ENCODE measurements at places on chromosomes 1 and 21.
A peak's percentile ranks its signal among the peaks of the same experiment; 100 is the strongest.

DNA sequence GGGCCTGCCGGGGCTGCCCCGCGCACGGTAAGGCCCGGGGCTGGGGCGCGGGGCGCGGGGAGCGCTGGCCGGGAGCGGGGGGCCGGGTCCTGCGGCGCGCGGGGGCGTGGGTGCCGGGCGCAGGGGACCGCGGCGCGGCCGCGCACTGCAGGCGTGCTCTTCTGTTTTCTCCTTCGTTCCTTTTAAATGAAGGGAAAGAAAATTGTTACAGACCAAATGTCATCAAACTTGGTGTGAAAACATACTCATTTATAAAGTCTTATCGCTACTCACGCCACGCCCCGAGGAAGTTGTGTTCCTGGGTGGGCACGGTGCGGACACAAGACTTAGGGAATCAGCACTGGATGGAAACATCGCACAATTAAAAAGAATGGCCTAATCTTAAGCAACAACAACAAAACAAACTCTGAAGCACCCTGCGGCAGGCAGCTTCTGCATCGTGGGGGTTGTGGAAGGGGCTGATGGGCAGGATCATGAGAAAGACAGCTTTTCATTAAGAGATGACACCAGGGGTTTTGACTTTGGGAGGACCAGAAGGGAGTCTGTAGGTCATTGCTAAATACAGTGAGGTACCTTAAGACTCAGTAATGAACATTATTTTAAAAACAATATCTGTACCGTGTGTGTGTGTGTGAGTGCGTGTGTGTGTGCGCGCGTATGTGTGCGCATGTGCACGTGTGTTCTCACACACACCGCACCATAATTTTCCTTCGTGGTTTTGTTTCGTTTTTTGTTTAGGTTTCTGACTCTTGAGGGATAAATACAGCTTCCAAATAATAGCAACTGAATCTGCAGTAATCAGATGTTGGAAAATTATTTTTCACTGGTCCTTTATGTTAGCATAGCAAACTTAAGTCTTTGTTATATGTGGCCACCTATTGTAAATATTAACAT lies 548 bp downstream of the B3GALT5 start:
- DNase-seq: no peak

- DNase-seq: no peak
These were observed 9.3 kb upstream of the PI4KB start for GRCh38 chr1:151336556-151336955.

GRCh38 chr1:25805863-25806225 lies 5.9 kb downstream of the SELENON start:
- DNase-seq: no peak

- peak; percentile 33 for DNase-seq
These were observed 617 bp downstream of the KIRREL1 start for GRCh38 chr1:157993918-157994605.

GRCh38 chr1:246893191-246893939 lies 38.4 kb downstream of the AHCTF1 start:
- DNase-seq: no peak

DNA sequence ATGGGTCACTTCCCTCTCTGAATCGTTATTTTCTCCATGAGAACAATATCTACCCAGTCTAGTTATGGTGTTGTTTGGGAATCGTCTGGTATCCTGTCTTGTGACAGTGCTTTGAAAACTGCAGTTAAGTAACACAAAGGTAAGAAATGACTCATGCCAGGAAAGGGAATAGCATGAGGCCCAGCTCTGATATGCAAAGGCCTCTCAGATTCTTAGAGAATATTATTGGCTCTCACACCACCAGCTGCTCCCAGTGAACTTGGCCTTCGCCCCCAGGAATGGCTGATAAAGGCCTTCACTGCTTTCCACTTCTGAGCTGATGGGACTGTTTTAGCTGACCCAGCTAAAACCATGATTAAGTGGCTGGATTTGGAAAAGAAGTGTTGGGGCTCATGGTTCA lies 27.1 kb downstream of the NEK2 start:
- no peak for DNase-seq

DNA sequence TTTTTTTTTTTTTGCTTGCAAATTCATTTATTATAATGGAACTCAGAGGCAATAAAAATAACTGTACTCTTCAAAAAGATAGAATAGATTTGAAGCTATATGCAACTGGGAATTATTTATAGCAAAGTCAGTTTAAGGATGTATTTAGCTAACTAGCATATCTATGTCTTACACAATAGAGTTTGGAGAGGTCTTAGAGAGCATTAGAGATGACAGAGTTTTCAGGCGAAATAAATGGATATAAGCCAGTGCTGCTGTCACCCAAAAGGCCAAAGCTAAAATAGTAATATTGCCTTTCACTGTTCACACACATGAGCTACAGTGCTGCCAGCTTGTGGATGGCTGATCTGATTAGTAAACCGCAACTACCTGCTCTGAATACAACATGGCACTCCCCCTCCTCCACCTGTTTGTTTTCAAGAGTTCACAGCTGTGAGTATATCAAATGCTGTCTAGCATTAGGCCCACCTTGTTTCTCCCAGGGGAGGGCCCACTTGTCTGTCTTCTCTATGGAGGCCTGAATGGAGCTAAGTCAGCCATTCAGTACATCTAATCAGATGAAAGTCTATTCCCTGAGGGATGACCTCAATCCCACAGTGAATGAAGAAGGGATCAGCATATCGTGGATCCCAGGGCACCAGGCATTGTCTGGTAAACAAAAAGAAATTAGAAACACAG lies 25.2 kb upstream of the SSX2IP start:
- no peak for DNase-seq

DNA sequence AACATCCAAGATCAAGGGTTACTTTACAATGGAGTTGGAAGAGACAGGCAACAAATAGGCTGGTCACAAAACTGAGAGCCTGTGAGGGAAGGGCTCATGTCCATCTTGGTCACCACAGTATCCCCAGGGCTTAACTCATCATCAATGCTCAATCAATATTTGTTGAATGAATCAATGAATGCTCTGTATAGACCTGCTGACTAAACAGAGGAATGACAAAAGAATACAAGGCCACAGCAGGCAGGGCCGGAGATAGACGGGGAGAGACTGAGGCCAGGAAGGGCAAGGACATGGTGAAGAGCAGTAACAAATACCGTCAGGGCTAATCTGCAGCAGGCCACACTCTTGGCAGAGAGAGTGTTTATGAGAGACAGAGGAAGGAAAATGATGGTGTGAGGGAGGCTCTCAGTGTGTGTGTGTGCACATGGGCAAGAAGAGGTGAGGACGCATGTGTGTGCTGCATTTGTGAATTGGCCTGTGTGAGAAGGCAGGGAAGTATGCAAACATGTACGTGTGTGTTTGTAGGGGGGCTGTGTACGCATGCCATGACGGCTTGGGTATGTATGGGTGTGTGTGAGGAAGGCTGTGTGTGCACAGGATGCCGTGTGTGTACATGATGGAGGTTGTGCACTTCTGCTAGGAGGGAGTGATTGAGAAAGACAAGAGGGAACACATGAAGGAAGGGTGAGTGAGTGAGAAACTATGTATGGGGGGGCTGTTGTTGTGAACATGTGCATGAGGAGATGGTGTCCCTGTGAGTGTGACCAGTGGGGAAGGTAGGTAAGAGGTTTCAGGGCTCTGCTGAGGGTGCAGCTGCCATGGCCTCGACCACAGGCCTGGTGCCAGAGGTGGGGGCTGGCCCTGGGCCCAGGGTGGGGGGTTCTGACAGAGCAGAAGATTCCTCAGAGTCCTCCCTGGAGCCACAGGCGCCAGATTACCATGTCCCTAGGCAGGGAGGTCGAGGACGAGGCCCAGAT lies 15.4 kb downstream of the AHDC1 start:
- peak; percentile 67 for DNase-seq
